ENCODE measurements at places on chromosomes 5 and 9.

DNA sequence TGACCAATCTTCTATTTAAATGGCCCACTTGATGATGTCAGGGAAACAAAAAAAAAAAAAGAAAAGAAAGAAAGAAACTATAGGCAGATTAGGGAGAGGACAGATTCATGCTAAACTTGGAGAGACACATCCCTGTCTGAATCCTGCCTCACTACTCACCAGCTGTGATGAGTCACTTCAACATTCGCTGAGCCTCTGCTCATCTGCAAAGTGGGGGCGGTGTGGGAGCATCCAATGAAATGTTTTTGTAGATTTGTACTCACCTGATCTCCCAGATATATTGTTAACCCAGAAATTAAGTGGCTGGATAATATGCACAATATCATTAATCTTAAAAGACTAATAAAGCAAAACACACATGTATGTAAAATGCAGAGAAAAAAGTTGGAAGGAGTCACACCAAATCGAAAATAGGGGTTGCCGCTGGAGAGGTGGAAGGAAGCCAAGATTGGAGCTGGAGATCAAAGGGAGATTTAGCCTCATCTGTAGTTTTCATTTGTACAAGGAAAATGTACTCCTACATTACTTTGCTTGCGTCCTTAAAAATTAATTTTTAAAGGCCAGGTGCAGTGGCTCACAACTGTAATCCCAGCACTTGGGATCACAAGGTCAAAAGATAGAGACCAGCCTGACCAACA is 17.0 kb upstream of the ERGIC1 start:
- no peak for DNase-seq

- no peak for DNase-seq
Observed at GRCh38 chr9:127776195-127776923, 2.1 kb downstream of the SH2D3C start.

- DNase-seq, result peak; percentile 63
Observed at GRCh38 chr9:137266585-137267453, 10.7 kb upstream of the TOR4A start.

DNA sequence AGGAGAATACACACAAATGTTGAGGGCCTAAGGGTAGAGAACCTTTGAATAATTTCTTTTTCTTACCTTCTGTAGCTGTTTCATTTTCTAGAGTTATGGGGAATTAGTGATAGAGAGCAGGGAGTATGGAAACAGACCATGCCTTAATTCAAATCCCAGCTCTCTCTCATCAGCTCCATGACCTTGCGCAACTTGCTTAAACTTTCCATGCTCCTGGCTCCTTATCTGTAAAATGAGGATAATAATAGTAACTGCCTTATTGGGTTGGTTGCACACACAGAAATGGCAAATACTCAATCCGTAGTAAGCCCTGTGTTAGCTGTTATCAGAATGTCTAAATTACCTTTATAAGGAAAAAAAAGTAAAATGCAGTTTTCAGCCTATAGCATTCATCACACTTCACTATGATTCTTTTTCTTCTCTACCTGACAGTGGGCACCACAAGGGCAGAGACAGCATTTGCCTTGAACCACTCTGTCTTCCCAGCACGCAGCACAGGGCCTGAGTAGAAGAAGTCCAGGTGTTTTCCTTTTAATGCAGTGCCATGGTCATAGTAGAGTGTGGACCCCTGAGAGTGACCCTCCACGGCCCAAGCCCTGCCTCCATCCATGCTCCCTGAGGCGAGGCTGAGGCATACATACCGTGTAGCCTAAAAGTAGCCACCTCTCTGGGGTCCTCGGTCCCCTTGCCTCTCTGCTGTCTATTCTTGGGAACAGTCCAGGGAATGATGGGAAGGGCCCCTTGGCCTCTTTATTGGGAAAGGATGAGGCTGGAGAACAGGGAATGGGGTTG is 17.4 kb downstream of the C5orf15 start:
- DNase-seq, result no peak

GRCh38 chr5:163794993-163795392 is 289.6 kb downstream of the MAT2B start:
- DNase-seq, result no peak

DNA sequence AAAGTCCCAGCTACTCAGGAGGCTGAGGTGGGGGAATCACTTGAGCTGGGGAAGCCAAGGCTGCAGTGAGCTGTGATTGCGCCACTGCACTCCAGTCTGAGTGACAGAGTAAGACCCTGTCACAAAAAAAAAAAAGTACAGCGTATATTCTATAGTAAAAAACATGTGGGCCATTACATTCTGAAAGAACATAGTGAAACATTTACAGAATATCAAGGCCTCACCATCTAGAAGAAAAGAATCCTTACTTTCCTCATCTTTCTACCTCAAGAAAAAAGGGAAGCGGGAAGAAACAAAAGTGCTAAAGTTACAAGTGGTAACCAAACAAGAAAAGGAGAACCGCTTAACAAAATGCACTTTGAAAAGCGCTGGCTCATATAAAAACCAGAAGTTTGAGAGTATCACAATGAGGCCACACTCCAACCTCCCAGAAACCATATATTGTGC is 5.7 kb upstream of the SYK start:
- no peak for DNase-seq

DNA sequence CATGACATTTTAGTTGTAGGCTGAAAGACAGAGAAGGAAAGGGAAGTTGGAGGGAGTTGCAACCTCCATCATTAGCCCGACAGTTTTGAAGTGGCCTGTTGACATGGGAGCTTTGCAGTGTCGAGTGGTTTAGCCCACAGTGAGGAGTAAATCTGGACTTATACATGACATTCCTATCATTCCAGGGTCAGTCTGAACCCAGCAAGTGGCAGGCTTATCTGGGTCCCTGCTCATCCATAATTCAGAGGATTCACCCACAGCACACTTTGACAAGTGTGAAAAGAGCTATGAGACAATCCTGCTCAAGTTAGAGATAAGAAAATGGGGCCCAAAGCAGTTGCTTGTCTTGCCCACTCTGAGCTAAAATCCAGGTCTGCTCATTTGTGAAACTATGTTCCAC is 8.4 kb upstream of the TNC start:
- no peak for DNase-seq

DNA sequence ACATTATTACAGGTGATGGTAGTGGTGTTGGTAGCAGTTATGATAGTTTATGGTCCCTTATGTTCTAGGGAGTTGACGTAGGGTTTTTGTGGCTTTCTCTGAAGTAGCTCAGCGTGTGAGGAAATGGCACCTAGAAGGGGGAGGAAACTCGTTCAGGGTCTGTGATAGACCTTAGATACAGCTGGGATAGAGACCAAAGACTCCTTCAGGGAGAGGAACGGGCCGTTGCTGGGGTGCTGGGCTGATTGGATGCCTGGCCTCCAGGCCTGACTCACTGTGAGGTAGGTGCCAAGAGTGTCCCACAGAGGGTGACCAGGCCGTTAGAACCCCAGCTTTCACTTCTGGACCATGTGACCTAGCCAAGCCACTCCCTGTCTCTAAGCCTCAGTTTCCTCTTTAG is 96.6 kb downstream of the DAB2IP start:
- no peak for DNase-seq

DNA sequence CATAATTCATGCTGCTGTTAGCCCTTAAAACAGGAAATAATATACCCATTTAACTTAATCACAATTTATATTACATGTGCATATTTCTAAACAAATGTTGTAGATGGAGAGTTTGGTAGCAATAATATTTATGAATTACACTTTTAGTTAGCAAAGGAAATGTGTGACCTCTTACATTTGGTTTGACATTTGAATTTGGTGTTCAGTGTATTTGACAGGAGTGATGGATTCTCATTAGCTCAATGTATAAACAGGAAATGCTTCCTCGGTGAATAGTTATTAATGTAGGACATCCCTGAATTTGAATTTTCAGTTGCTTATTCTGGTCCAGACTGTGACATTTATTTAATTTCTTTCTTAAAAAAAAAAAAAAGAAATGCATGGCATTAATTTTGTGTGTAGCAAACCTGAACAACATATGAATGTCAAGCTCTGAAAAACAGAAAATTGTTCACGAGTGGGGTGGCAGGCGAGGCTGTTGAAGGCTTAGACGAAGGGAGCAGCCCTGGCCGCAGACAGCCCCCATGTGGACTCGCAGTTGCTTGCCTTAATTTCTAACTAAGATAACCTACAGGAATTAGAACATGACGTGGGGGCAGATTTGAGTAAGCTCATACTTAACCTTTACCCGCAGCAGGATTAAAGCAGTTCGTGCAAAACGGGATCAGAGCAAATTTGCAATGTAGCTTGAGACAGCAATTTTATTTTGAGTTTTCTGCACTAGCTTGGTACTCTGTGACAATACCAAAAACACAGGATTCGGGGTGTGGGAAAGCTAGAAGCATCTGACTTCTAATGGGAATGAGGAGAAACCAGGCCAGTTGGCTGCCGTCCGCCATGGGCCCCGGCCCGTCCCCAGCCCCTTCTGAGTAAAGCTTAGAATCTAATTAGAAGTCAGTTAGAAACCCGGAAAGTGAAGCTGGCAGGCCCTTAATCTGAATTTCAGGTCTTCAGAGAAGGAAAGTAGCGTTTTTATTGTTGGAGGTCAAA is 134.3 kb downstream of the MACROH2A1 start:
- no peak for DNase-seq

GRCh38 chr5:157366741-157367674 is 93.0 kb upstream of the NIPAL4 start:
- DNase-seq, result no peak

DNA sequence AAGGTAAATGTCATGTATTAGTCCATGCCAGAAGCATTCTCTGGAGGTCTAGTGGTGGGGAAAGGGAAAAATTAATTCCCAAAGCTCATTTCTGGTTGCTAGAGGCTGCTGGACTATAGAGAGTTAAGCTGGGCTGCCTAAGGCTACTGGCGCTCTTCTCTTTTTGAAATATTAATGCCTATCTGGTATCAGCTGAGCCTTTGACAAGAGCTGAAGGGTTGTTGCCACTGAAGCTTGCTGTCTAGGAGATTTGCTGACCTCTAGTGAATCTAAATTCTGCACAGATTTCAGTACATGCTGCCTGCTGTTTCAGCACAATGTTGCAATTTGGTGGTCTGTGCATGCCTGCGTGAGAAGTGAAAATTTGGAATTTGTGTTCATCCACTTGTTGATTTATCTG is 29.1 kb upstream of the PLCXD3 start:
- DNase-seq, result no peak

GRCh38 chr9:35598866-35599590 is 6.0 kb upstream of the TESK1 start:
- no peak for DNase-seq
